A172 (cell line): ENCODE measurements at places on chromosomes 3 and 15.

DNA sequence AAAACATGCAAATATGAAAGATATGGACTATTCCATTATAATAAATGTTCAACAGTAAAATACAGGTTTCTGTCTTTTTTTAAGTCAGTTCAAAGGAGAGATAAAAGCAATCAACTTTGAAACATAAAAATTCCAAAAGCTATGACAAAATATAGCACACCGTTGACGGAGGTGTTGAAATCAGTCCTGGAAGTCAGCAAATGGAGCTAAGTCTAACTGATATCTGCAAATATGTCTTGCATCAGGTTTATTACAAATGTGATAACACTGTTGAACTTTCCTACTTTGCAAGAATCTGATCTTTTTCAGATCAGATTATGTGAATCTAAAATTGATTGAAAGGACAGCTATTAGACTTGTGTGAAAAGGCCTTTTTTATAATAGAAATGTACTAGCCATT is 300.7 kb downstream of the SHOX2 start:
- no peak for DNase-seq

GRCh38 chr15:58447271-58448010 is 15.7 kb downstream of the LIPC start:
- peak; percentile 84 for DNase-seq

GRCh38 chr15:69679623-69680228 is 227.1 kb downstream of the RPLP1 start:
- no peak for DNase-seq

DNA sequence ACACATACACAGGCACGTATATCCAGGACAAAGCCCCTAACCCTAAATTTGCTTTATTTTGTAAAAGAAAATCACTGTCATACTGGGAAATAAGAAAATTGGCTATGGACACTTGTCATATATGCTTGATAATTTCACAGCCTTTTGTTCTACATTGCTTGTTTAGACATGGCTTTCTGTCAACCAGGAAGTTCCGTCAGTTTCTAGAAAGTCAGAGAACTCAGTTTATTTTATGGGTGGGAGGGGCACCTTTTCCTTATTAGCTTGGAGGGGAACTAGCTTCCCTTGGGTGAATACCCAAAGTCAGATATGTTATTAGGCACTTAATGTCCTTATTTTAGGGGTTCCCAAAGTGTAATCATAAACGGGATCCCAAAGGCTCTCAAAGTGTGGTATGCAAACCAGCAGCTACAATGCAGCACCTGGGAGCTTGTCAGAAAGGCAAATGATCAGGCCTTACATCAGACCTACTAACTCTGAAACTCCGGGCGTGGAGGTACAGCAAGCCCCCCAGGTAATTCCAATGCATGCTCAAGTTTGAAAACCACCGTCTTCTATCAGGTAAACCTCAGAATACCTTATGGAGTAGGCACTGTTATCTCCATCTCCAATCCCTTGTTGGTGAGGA is 50.1 kb downstream of the CADPS start:
- no peak for DNase-seq

DNA sequence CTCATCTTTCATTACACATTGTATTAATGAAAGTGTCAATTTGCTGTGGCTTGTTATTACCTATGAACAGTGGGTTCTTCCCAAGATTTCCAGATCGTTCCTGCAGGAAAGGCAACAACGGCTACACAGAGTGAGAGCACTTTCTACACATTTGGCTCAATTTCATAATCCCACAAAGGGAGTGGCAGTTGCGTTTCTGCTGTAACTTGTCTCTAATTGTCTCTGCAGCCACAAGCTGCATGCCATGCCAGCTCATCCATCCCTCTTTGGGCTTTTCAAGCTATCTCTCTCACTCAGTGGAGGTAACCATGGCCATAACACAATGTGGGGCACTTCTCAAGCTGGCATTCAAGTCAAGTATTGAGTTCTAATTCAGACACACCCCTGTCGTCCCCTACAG is 27.7 kb upstream of the CPNE4 start:
- DNase-seq = no peak

GRCh38 chr3:61628636-61629035 is 67.3 kb downstream of the PTPRG start:
- no peak for DNase-seq

- DNase-seq = peak; percentile 90
Observed at GRCh38 chr3:17175187-17175807, 290.5 kb downstream of the PLCL2 start.

GRCh38 chr15:56672721-56673120 is 60.6 kb downstream of the ZNF280D start:
- no peak for DNase-seq

DNA sequence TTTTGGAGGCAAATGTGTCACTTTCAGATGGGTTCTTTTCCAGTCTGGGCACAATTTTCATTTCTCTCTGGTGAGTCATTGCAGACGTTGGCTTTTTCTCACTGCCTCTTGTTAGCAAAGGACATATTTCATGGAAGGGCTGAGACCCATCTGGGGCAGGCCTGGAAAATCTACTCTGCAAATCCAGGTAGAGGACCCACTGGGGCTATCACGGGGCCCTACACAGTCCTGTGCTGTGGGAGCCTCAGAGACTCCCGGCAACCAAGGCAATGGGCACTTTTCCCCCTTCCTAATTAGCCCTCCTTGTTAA is 58.0 kb downstream of the HRH1 start:
- DNase-seq = peak; percentile 85

DNA sequence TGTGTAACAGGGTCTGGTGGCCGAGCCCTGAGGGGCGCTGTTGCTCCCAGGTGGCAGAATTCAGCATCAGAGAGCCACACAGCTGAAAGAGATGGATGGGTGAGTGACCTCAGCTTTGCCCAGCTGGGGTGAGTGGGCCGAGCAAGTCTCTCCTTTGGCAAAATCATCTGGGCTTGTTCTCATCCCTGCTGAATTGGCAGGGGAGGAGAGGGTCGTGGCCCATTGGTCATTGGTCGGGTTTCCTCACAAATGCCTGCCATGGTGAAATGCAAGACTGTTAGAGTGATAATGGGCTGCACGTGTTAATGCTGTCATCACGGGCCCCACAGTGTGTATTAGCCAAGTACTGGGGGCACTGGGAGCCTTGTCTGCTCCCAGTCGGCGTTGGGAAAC is 15.9 kb downstream of the ABHD2 start:
- DNase-seq = no peak

DNA sequence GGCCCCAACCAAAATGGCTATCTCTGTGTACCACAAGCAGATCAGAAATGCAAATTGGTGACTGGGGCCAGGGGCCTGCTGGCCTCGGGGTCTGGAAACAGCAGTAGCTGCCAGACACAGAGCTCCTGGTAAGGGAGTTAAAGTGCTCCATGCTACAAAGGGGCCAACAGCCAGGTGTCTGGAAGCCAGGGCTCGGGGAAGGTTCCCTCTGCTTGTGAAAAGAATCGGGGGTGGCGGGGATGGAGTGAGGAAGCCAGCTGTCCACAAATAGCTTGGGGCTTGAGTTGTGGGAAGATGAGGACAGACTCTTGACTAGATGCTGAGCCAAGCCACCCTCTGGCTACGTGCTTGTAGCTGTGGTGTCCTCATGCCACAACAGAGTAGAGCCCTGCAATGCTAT is 39.3 kb downstream of the CHRD start:
- no peak for DNase-seq

DNA sequence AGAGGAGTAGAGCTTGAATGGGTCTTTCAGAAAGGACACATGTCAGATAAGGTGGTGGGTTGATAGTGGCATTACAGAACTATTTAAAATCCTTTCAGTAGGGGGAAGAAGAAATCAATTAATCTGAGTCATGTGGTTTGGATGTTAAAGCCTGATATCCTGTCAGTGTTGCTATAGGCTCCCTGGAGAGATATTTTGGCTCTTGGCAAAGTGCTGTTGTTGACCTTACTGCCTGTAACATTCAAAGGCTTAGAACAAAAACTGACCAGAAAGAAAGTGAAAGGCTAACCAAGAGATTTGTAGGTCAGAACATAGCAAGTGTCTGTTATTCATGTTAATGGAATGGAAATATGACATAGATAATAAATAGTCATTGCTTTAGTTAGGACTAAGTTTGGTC is 552.9 kb downstream of the DIPK2A start:
- no peak for DNase-seq

DNA sequence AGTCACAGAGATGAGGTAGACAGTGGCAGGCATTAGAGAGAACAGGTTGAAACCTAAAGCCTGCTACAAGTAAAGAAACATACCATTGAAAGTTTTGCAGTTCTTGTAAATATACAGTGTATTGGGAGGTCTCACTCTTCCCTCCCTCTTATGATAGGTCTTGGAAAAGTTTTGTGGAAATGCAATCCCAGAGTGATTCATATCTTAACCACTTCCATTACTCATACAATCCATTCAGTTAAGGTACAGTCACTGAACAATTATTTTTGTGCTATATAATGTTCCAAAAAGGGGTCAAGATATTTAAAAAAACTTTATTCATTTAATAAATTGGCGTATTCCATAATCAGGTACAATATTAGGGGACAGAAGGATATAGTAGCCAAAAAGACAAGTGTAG is 737.7 kb upstream of the ALCAM start:
- peak; percentile 80 for DNase-seq

DNA sequence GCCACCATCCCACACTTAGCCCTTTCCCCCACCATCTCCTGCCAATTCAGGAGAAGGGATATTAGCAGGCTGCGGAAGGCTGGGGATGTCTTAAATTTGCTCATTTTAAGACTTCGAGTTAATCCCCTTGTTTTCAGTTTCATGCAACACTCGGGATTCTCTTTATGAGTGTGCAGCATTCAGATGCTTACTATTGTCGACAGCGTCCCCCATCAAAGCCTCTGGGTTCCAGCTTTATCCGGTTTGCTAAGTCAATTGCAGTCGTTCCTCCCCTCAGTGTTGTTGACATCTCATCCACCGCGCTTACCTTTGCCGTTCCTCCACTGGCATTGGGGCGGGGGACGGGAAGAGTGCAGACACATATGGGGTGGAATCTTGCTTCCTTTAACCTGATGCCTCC is 220.2 kb downstream of the VPS13C start:
- no peak for DNase-seq

- no peak for DNase-seq
Observed at GRCh38 chr3:76377074-76377473, 591.7 kb upstream of the ZNF717 start.

GRCh38 chr3:72536206-72536877 is 311.9 kb downstream of the SHQ1 start:
- no peak for DNase-seq

DNA sequence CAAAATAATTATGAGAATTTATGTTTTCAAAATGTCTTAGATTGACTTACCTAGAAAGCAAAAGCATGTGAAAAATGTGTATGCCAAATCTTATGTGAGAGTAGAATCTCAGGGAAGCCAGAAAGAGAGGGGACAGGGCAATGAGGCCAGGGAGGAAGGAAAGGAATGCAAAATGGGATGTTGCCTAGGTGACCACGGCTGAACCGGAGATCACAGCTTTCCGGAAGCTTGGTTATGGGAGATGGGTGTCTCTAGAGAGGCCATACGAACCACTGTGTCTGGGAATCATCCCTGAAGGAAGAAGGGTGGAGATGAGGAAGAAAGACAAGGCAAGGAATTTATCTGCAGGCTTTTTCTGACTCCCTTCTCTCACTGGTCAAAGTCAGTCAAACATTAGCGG is 76.0 kb downstream of the SUCLG2 start:
- no peak for DNase-seq

DNA sequence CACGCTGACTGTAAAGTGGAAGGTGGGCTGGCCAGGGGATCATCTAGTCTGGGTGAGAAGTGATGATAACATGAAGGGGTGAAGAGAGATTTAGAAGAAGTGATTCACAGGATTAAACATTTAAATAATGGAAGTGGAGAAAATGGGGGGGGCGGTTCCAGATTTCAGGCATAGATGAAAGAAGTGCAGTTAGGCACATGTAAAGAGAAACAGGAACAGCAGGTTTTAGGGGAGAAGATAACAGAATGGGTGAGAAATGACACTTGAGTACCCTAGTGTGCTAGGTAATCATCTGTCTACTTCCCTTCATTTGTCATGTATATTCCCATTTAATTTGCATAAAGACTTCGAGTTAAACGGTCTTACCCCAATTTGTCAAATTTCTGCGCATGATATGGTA is 15.3 kb downstream of the B3GNT5 start:
- no peak for DNase-seq

GRCh38 chr15:63972801-63973200 is 73.5 kb downstream of the DAPK2 start:
- DNase-seq = no peak

GRCh38 chr15:41292521-41292920 is 39.9 kb downstream of the OIP5 start:
- no peak for DNase-seq

DNA sequence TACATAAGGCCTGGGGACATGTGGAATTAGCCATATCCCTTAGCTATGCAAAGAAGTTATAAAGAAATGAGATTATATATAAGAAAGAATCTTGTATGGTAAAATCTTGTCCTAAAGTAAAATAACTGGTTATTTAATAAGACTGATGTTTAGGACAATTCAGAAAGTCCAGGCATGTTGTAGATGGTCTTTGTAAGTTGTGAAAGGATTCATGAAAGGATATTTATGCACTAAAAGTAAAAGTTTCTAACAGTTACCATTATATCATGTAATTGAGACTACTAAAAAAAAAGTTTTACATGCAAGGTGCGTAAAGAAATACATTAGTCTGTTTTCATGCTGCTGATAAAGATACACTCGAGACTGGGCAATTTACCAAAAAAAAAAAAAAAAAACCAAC is 146.3 kb downstream of the FMN1 start:
- peak; percentile 13 for DNase-seq

DNA sequence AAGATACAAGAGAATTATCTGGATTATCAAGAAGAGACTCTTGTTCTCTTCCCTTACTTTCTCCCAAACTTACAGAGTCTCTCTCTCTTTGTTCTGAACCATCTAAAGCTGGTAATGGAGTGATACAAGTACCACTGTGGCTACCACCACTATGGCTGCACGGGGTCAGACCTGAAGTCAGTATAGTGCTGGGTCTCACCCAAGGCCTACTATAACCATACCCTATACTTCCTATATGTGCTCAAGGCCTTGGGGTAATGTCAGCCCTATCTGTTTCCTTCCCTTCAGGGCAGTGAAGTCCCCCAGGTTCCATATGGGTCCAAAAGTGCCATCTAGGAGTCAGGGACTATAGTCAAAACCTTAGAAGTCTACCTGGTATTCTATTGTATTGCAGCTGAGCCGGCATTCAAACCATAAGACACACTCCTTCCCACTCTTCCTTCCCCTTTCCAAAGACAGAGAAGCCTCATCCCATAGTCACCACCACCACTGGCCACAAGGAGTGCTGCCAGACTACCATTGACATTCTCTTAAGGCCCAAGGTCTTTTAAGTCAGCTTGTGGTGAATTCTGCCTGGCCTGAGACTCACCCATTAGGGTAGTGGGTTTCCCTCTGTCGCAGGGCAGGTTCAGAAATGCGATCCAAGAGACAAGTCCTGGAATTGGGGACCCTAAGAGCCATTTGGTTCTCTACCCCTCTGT is 615.0 kb upstream of the NECTIN3 start:
- no peak for DNase-seq

- DNase-seq = no peak
Observed at GRCh38 chr3:15289661-15290060, 42.7 kb downstream of the SH3BP5 start.
